Urinary bladder (tissue), 4 donors: ENCODE measurements at places on chromosomes 3 and 15. TPM values are rescaled to one million over a fixed set of nuclear protein-coding genes. Genes with fewer than 3 reads are reported as not detected.

DPPA4 gene
- 0.16 TPM for total RNA-seq

CD200R1 gene
- 7.5 TPM for total RNA-seq

GOLGB1 gene
- 95.0 TPM for total RNA-seq

ADAMTS17 gene
- 10.7 TPM for total RNA-seq

SHC4 gene
- total RNA-seq, result 8.8 TPM

POPDC2 gene
- 11.5 TPM for total RNA-seq

- DNase-seq, result no peak
Measured at GRCh38 chr15:31347067-31347975, 20.7 kb downstream of the KLF13 start.

GRCh38 chr15:34620142-34620541, 36.7 kb upstream of the GOLGA8B start:
- no peak for DNase-seq

GRCh38 chr3:196942915-196943277, 568 bp upstream of the NCBP2 start:
- no peak for DNase-seq

GRCh38 chr15:48473667-48474066, 142.4 kb downstream of the DUT start:
- no peak for DNase-seq

GRCh38 chr15:47750030-47750739, 32.9 kb downstream of the SEMA6D start:
- no peak for DNase-seq

- no peak for DNase-seq
Measured at GRCh38 chr15:77656294-77656693, 23.6 kb upstream of the LINGO1 start.

DNA sequence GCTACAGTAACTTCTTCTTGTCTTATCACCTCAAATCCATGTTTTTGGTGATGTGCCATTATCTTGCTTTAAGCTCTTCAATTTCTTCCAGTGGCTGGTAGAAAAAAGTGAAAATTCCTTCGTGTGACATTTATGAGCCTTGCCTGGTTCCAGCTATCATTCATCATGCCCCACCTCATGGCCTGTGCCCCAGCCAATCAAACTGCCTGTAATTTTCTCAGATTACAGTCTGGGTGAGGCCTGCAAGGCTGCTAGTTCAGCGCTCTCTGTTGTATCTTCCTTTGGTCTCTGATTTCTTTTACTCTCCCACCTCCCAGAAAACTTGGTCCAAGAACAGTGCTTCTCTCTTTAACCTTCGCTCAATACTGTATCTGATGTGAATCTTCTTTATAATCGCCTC, 249.3 kb upstream of the ZNF717 start:
- DNase-seq, result no peak

- no peak for DNase-seq
Measured at GRCh38 chr3:123152687-123153086, 49.1 kb upstream of the SEC22A start.
